ENCODE measurements at places on chromosomes 5 and 9.

- no peaks in the 10 kb centered on the region for H3K36me3 ChIP-seq
- H3K27ac ChIP-seq: no peak overlapping the region
- peaks cover 5% of the 10 kb centered on the region for H3K4me1 ChIP-seq
- H3K27me3 ChIP-seq: no peaks in the 10 kb centered on the region
These were observed 190.9 kb downstream of the FSTL4 start for GRCh38 chr5:133421394-133421793.

- H3K27me3 ChIP-seq: no peaks in the 10 kb centered on the region
- no peak for DNase-seq
- H3K36me3 ChIP-seq: no peaks in the 10 kb centered on the region
- no peak overlapping the region for H3K4me3 ChIP-seq
These were observed 39.2 kb downstream of the ZNF366 start for GRCh38 chr5:72468024-72468423.

DNA sequence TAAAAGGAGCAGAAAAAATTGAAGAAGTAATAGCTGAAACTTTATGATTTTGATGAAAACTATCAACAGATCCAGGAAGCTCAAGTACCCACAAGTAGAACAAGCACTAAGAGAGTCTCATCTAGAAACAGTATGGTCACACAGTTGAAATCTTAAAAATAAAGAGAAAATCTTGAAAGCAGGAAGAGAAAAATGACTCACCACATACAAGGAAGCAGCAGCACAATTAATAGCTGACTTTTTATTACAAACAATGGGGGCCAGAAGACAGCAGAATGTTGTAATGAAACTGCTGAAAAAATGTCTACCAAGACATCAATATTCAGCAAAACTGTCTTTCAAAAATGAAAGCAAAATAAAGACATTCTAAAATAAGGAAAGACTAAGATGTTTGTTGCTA, 1108.3 kb upstream of the DMAC1 start:
- DNase-seq: no peak
- H3K27me3 ChIP-seq: no peaks in the 10 kb centered on the region
- no peaks in the 10 kb centered on the region for H3K4me1 ChIP-seq
- no peaks in the 10 kb centered on the region for H3K36me3 ChIP-seq
- H3K27ac ChIP-seq: no peak overlapping the region

DNA sequence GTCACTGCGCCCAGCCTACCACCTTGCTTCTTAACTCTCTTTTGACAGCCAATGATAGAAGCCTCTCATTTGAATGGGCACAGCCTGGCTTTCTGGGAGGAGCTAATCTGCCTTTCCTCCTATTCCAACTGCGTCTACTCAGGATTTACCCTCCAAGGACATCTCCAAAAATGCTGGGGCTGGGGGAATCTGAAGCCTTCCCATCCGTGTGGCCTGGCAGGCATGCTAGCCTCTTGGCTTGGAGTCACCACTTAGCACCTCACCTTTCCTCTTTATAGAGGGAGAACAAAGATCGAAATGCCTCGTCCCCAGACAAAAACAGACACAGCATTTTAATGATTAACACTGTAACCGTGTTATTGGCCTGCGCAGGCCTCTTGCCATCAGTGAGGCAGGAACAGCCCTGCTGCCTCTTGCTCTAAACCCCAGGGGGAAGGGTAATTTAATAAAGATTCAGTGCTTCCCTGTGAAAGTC, 108.2 kb upstream of the KLF4 start:
- no peak overlapping the region for H3K27ac ChIP-seq
- DNase-seq: no peak
- no peaks in the 10 kb centered on the region for H3K36me3 ChIP-seq

GRCh38 chr9:127545196-127546124, 66.6 kb upstream of the STXBP1 start:
- peaks cover 89% of the 10 kb centered on the region for H3K4me1 ChIP-seq
- H3K27me3 ChIP-seq: no peaks in the 10 kb centered on the region
- H3K4me3 ChIP-seq: no peak overlapping the region
- peak; percentile 90 for DNase-seq
- H3K36me3 ChIP-seq: peaks cover 19% of the 10 kb centered on the region

GRCh38 chr9:127735530-127736185, 564 bp upstream of the TOR2A start:
- H3K36me3 ChIP-seq: peaks cover 51% of the 10 kb centered on the region
- H3K4me1 ChIP-seq: peaks cover 20% of the 10 kb centered on the region
- no peak for DNase-seq
- H3K4me3 ChIP-seq: peak overlapping the region; percentile 68
- H3K27me3 ChIP-seq: no peaks in the 10 kb centered on the region

GRCh38 chr5:140381972-140382371, 19.7 kb upstream of the ANKHD1 start:
- H3K27me3 ChIP-seq: no peaks in the 10 kb centered on the region
- no peak overlapping the region for H3K27ac ChIP-seq
- H3K36me3 ChIP-seq: no peaks in the 10 kb centered on the region
- no peaks in the 10 kb centered on the region for H3K4me1 ChIP-seq
- DNase-seq: no peak

DNA sequence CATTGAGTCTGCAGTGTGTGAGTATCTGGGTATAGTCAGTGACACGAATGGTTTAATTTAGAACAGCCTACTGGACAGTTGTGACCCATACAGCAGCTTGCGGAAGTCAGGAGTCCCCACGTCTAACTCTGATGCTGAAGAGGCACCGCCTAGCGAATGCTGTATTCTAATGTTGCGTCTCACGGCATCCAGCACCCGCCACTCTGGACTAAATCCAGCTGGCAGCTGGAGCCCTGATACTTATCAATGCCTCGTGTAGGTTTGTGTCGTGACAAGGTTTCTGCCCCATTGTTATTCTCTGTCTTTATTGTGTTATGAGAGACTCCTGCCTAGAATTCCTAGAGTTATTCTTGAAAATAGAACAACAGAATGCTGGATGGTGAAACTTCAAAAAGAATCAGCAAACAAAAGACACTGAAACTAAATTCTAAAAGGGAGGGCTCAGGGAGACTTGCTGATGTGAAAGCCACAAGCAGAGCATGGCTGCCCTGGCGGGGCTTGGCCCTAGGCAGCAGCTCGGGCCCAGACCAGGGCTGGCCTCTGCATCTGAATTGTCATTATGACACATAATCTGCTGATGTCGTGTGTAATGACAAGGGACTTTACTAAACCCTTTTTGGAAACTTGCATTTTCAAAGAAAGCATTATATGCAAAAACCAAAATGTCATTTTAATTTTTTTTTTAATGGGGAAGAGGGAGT, 123.5 kb upstream of the ICE1 start:
- DNase-seq: no peak
- no peak overlapping the region for H3K27ac ChIP-seq
- H3K4me3 ChIP-seq: no peak overlapping the region
- H3K36me3 ChIP-seq: no peaks in the 10 kb centered on the region
- no peaks in the 10 kb centered on the region for H3K27me3 ChIP-seq

- H3K27ac ChIP-seq: no peak overlapping the region
- H3K4me3 ChIP-seq: no peak overlapping the region
- no peak for DNase-seq
These were observed 13.5 kb upstream of the MAP1B start for GRCh38 chr5:72093824-72094223.

DNA sequence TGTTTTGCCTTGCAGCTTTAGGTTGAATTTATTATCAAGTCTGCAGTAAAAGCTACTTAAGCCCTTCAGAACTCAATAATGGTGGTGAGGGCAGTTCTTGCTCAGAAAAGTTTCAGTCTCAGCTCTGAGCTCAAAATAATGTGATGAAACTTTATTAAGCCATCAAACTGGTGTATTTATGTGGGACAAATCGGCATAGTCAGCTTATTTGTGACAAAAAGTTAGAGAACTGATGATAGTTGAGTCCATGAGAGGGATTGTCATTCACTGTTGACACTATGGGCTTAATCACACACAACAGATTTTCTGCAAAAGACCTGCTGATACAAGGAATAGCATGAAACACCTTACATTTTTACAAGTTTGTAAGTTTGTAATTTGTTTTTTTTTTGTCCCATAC, 9.4 kb downstream of the SRD5A1 start:
- no peak overlapping the region for H3K4me3 ChIP-seq
- H3K4me1 ChIP-seq: no peaks in the 10 kb centered on the region
- DNase-seq: no peak
- no peaks in the 10 kb centered on the region for H3K27me3 ChIP-seq

GRCh38 chr5:120848883-120849282, 384.8 kb downstream of the PRR16 start:
- no peak for DNase-seq
- no peaks in the 10 kb centered on the region for H3K4me1 ChIP-seq
- no peaks in the 10 kb centered on the region for H3K27me3 ChIP-seq
- H3K4me3 ChIP-seq: no peak overlapping the region
- H3K36me3 ChIP-seq: no peaks in the 10 kb centered on the region
- no peak overlapping the region for H3K27ac ChIP-seq

DNA sequence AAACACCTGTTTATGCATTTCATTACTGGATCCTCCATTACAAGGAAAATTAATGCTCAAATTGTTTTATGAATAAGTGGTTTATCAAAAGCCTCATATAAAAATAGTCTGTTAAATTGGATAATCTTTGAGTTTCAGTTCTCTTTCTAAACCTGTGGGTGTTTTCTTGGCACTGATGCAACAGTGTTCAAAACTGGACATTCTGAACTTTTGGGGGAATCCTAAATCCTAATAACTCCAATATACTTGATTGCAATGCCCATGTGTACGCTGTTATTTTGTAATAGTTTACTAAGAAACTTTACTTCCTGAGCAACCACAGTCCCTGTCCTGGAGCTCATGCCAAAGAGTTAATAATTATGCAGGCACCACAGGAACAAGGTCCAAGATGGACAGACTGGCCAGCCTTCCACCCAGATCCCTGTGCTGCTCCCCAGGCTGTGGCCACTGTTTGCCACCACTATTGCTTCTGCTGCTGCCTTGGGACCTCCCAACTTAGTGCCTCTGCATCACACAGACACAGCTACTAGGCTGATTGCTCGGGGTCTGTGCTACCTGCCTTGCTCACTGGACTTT, 14.0 kb downstream of the IRGM start:
- no peak overlapping the region for H3K4me3 ChIP-seq
- no peaks in the 10 kb centered on the region for H3K36me3 ChIP-seq
- H3K27ac ChIP-seq: no peak overlapping the region
- no peak for DNase-seq
- H3K27me3 ChIP-seq: no peaks in the 10 kb centered on the region
- no peaks in the 10 kb centered on the region for H3K4me1 ChIP-seq

GRCh38 chr5:137792303-137792702, 38.1 kb upstream of the HNRNPA0 start:
- H3K4me1 ChIP-seq: no peaks in the 10 kb centered on the region
- DNase-seq: no peak
- H3K36me3 ChIP-seq: no peaks in the 10 kb centered on the region
- H3K27ac ChIP-seq: no peak overlapping the region
- H3K4me3 ChIP-seq: no peak overlapping the region

DNA sequence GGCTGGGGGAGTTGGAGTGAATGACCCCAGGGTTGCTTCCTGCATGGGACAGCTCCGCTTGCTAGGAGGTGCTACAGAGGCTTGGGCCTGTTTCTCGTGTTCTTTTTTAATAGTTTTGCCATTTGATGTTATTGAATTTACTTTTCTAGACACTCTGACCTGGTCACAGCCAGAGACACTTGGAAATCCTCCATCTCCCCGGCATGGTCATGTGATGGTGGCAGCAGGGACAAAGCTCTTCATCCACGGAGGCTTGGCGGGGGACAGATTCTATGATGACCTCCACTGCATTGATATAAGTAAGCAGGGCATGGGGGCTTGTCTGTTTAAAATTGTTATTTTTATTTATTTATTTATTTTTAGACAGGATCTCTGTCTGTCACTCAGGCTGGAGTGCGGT, 13.4 kb downstream of the HSPA5 start:
- H3K27me3 ChIP-seq: no peaks in the 10 kb centered on the region
- H3K27ac ChIP-seq: no peak overlapping the region
- peaks cover 32% of the 10 kb centered on the region for H3K36me3 ChIP-seq
- H3K4me1 ChIP-seq: no peaks in the 10 kb centered on the region
- DNase-seq: no peak
- H3K4me3 ChIP-seq: no peak overlapping the region

DNA sequence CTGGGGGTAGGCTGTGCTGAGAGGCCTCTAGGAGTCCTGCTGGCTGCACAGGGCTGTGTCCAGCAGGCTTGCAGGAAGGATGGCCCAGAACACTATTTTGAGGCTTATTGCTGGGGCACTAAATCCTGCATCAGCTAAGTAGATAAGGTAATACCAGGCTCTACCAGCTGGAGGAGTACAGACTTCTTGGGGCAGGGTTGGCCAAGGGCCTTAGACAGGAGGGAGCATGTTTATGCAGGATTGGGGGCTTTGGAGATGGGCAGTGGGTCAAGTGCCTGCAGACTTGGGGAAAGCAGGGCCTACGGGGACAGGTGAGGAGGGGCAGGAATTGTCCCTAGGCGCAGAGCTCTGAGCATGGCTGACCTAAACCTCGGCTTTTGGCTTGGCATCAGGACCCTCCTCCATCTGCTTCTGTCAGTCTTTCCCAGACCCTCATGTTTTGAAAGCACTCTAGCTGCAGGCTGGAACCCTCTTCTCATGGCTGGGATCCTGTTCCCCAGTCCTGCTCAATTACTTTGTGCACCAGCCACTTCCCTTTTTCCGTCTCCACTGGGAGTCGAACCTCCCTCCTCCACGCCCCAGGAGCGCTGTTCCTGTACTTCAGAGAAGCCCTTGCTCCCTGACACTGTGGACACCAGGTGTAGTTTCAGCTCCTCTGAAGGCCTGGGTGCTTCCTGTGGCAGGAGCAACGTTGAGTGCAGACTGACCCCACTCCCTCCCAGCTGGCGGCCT, 61.0 kb upstream of the SPTLC1 start:
- no peaks in the 10 kb centered on the region for H3K4me1 ChIP-seq
- no peak overlapping the region for H3K4me3 ChIP-seq
- no peak overlapping the region for H3K27ac ChIP-seq
- no peaks in the 10 kb centered on the region for H3K27me3 ChIP-seq
- H3K36me3 ChIP-seq: no peaks in the 10 kb centered on the region

- H3K27me3 ChIP-seq: no peaks in the 10 kb centered on the region
- peak overlapping the region; percentile 89 for H3K27ac ChIP-seq
- peak overlapping the region; percentile 51 for H3K4me3 ChIP-seq
- no peaks in the 10 kb centered on the region for H3K36me3 ChIP-seq
These were observed 642 bp upstream of the ITGA1 start for GRCh38 chr5:52786949-52787599.

DNA sequence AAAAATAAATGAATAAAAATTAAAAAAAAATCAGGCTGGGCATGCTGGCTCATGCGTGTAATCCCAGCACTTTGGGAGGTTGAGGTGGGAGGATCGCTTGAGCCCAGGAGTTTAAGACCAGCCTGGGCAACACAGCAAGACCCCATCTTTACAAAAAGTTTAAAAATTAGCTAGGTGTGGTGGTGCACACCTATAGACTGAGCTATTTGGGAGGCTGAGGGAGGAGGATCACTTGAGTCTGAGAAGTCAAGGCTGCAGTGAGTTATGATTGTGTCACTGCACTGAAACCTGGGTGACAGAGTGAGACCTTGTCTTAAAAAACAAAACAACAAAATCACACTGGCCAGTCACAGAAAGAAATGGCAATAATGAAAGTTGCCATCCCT, 3.4 kb upstream of the CNTRL start:
- H3K36me3 ChIP-seq: no peaks in the 10 kb centered on the region
- DNase-seq: no peak
- H3K4me3 ChIP-seq: peak overlapping the region; percentile 82
- H3K27me3 ChIP-seq: no peaks in the 10 kb centered on the region
